ENCODE measurements at places on chromosomes 1 and 21.
A peak's percentile ranks its signal among the peaks of the same experiment; 100 is the strongest.

- DNase-seq, result no peak
Measured at GRCh38 chr1:105793536-105794146, 1262.8 kb upstream of the PRMT6 start.

GRCh38 chr1:188551176-188551575 is 1722.4 kb downstream of the PLA2G4A start:
- DNase-seq, result no peak

DNA sequence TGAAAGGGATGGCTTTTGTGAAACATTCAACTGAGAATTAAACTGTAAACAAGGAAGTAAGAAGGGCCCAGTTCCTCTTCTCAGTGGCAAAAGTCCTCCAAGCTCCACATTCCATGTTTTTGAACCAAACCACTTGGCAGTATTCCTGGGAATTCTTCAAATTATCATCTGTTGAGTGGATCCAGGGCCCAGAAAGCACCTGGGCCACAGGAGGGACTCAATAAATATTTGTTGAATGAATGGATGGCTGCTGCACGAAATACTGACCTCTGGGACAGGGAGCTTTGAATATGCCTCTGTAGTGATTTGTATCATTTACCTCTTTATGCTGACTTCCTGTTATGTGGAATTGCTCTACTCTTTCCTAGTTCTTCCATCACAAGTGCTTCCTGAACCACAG is 4.7 kb downstream of the SLC35F3 start:
- DNase-seq, result peak; percentile 67

DNA sequence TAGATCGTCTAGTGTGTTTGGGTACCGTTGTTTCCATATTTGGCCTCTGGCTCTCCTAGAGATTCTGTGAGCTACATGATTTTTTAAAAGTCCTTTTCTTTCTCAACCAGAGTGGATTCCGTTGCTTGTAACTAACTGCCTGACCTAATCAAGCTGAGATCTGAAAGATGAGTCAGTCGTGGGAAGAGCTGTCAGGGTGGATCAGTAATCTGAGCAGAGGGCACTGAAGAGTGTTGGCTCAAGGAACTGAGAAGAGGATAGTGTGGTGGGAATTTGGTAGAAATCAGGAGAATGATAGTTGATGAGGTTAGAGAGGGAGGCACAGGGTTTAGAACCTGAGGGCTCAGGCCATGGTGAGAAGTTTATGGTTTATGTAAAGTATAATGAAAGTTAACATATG is 52.2 kb downstream of the TRAF5 start:
- peak; percentile 60 for DNase-seq

DNA sequence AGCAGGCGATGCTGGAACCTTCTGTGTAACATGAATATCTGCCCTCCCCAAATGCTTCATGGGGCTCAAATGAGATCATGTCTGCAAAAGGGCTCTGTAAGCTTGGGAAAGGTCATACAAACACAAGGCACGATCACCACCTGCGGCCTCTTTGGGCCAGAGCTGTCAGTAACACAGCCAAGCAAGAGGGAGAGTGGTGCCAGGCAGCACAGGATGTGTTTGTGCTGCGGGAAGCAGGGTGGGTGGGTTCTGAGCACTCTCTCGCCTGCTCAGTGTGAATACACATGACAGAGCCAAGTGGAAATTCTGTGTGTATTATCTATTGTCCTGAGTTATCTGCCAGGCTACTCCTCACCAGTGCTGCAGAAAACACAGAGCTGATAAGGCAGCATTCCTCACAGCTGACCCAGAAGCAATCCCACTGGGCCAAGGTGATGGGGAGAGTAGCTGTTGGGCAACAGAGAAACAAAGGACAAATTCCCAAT is 101.2 kb downstream of the LAMC2 start:
- DNase-seq, result no peak

DNA sequence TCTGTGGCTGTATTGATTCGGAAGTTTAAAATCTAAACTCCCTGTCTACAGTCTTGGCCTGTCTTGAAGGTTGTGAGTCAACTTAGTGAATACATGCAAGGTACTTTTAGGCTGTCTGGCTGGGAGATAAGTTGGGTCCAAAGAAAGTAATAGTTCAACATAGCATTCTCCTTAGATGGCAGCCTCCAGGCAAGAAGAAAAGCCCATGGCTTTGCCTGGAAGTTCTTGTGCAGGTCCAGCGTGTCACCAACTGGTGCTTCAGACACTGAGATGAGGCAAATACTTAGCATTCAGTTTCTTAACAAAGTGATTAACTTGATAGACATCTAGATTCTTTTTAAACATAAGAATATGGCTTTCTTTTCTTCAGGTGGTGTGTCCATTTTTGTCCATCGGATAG is 328.2 kb downstream of the DISC1 start:
- DNase-seq, result no peak

GRCh38 chr1:192812420-192813209 is 3.8 kb downstream of the RGS2 start:
- no peak for DNase-seq

DNA sequence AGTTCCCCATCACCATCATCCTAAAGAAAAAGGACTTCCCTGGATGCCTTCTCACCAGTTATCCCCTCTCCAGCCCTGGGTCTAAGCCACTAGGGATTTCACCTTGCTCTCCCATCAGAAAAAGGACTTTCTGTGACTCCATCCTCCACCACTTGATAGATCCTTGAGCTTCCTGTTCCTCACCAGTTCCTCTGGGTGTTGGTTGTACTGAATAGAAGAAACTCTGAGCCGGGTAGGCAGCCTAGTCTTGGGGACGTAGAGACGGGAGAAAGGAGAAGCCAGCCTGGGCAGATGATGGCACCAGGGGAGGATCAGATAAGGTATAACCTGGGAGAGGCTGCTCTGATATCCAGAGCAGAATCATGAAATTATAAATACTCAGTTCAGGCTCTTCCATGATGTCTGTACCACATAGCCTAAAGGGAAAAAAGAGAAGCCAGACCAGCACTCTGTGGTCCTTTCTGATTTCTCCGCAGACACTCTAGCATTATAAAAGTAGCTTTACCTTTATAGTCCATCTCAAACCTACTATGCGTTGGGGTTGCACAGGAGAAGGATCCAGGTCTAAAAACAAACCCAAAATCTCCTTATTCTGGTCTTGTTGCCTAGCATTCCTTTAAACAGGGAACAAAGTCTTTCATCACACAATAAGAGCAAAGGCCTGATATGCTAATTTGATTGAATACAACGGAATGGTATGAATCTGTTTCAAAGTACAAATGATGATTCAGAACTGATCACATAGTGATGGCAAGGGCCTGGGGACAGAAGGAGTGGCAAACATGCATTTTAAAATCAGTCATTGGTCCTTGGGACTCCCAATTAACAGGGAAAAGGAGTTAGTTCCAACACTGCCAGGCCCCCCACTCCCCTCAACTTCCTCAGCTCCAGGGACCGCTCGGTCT is 1.2 kb upstream of the CD34 start:
- DNase-seq, result no peak

DNA sequence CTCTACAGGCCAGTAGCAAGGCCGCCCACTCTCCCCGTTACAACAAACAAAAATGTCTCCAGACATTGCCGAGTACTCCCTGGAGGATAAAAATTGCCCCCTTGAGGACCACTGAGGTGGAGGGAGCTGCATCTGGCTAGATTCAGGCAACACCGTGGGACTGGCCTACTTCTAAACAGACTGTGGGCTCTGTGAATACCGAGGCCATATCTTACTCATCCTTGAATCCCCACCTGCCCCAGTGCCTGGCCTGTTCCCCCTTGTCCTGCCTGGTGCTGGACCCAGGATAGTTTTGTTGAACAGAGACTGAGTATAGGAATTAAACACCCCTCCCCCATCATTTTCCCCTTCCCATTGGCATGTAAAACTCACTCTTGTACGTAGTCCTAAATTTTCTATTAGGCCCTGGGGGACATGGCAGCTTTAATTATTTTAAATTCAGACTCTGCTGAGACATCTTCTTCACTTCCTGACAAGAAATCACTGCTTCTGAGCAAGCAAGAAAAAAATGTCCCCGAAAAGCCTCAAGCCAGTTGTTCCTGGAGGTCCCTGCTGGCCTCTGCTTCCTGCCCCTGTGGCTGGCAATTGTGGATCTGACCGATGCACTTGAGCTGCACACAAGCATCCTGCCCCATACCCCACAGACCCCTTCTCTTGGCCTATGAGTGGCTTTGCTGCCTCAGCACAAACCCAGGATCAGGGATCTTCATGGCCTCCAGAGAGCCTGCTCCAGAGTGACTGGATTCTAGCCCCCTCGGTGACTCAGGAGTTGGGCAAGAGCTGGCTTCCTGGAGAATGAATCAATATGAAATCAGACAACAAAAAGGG is 111.0 kb downstream of the ACTL8 start:
- peak; percentile 55 for DNase-seq

- no peak for DNase-seq
Measured at GRCh38 chr1:36083219-36083618, 675 bp upstream of the TEKT2 start.

DNA sequence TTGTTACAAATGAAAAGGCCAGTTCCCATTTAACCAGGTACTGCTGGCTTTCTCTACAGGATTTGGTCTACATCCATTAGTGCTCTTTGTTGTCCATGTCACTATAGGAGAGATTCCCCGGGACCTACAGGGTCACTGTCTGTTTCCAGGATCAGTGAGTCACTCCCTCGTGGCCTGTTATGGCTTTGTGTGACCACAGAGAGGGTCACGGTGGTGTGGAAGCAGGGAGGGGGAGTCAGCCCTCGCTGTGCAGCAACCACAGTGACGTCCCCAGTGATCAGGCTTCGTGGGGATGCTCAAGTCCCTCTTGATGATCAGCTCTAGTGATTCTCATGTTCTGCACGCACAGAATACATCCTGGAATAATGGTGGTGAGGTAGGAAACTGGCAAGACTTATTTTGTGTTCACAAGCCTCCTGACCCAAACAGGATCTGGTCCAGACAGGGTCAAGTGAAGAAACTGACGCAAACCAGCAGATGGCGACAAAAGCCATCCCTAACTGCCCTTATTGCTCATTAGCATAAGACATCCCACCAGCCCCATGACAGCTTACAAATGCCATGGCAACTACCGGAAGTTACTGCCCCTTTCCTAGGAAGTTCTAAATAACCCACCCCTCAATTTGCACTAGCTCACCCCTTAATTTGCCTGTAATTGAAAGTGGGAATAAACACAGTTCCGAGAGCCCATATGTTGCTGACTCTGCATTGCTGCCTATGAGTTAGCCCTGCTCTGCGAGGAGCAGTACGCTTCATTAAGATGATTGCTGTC is 98.5 kb downstream of the DISC1 start:
- peak; percentile 40 for DNase-seq

GRCh38 chr1:234315091-234315541 is 58.1 kb upstream of the COA6 start:
- peak; percentile 41 for DNase-seq

GRCh38 chr1:12572522-12572921 is 45.5 kb downstream of the DHRS3 start:
- no peak for DNase-seq

- DNase-seq, result no peak
Measured at GRCh38 chr21:17264182-17264581, 248.7 kb upstream of the CXADR start.

GRCh38 chr1:201528631-201529252 is 10.2 kb upstream of the NAV1 start:
- no peak for DNase-seq

All from HTR-8/SVneo (cell line).